ENCODE measurements at places on chromosomes 1 and 21.
A peak's percentile ranks its signal among the peaks of the same experiment; 100 is the strongest.

- DNase-seq = no peak
- H3K36me3 ChIP-seq = no peaks in the 10 kb centered on the region
- H3K4me1 ChIP-seq = no peaks in the 10 kb centered on the region
- H3K27ac ChIP-seq = no peak overlapping the region
- no peaks in the 10 kb centered on the region for H3K27me3 ChIP-seq
- no peak overlapping the region for H3K4me3 ChIP-seq
These were observed 103.2 kb downstream of the DMRTB1 start for GRCh38 chr1:53562291-53562980.

- H3K27ac ChIP-seq = no peak overlapping the region
- peaks cover 13% of the 10 kb centered on the region for H3K4me1 ChIP-seq
- no peaks in the 10 kb centered on the region for H3K27me3 ChIP-seq
- no peak for DNase-seq
These were observed 22.3 kb downstream of the QSOX1 start for GRCh38 chr1:180176965-180177364.

DNA sequence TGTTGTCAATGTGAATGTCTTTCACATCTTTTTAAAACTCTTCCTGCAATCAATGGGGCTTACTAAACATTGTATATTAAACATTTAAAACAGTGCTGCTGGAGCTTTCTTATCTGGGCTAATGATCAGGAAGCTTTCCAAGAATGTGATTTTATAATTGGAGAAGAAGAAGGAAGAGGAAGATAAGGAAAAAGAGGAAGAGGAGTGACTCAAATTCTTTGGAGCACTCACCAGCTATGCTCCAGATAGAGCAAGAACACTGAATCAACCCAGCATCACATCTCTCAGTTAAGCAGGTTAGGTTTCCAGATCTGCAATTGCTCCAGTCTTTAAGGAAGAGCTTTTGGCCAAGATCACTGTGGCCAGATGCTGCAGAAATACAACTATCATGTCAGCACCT lies 1.4 kb upstream of the SPRR2E start:
- H3K27ac ChIP-seq = no peak overlapping the region
- H3K36me3 ChIP-seq = no peaks in the 10 kb centered on the region

- no peaks in the 10 kb centered on the region for H3K4me1 ChIP-seq
- no peaks in the 10 kb centered on the region for H3K27me3 ChIP-seq
- H3K36me3 ChIP-seq = peaks cover 5% of the 10 kb centered on the region
- DNase-seq = no peak
- H3K4me3 ChIP-seq = no peak overlapping the region
- H3K27ac ChIP-seq = no peak overlapping the region
These were observed 54.2 kb upstream of the ARTN start for GRCh38 chr1:43879414-43879813.

DNA sequence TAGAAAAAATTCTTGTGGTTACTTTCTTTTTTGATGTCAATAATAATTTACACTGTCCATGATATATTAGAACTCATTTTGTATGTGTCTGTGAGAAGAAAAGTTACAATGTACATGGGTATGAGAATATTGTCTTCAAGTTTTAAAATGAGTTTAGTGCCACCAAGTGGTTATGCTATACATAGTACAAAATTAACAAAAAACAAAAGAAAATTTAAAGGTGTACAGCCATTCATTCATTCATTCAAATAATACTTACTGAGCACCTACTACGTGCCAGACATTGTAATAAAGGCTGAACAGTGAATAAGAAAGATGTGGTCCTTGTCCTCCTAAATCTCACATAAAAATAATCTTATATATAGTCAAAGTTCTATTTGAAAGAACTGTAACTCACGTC lies 27.7 kb downstream of the UCHL5 start:
- H3K4me1 ChIP-seq = peaks cover 11% of the 10 kb centered on the region
- peak; percentile 14 for DNase-seq
- no peaks in the 10 kb centered on the region for H3K36me3 ChIP-seq
- no peaks in the 10 kb centered on the region for H3K27me3 ChIP-seq
- no peak overlapping the region for H3K27ac ChIP-seq
- no peak overlapping the region for H3K4me3 ChIP-seq

GRCh38 chr1:20466273-20466672 lies 19.7 kb downstream of the CAMK2N1 start:
- H3K36me3 ChIP-seq = no peaks in the 10 kb centered on the region
- DNase-seq = no peak
- H3K4me1 ChIP-seq = no peaks in the 10 kb centered on the region
- no peak overlapping the region for H3K4me3 ChIP-seq
- no peak overlapping the region for H3K27ac ChIP-seq

DNA sequence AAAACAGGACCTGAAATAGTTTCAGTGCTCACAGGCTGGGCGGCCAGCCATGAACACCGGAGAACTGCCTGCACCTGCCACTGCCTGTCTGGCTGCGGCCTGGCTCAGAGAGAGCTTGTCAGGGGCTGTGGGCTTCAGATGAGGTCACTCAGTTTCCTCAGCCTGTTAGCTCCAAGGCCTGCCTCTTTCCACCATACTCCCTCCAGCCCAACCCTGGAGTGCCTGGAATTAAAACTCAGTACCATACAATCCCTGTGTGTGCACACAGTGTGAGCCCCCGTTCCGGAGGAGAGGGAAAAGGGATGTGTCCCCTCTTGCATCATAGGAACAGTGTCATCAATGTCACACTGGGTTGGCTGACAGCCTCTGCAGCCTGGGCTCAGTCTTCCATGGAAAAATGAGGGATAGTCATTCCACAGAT lies 16.2 kb downstream of the CACNA1S start:
- H3K27me3 ChIP-seq = peaks cover 6% of the 10 kb centered on the region
- no peaks in the 10 kb centered on the region for H3K36me3 ChIP-seq
- no peak overlapping the region for H3K4me3 ChIP-seq
- DNase-seq = no peak
- H3K27ac ChIP-seq = no peak overlapping the region

- no peaks in the 10 kb centered on the region for H3K27me3 ChIP-seq
- H3K4me3 ChIP-seq = no peak overlapping the region
- H3K4me1 ChIP-seq = no peaks in the 10 kb centered on the region
- no peak for DNase-seq
These were observed 46.2 kb downstream of the PGBD5 start for GRCh38 chr1:230379928-230380327.
